ENCODE measurements at places on chromosomes 3 and 15.

GRCh38 chr3:138172625-138173024 is 2.1 kb downstream of the DBR1 start:
- no peak for DNase-seq

DNA sequence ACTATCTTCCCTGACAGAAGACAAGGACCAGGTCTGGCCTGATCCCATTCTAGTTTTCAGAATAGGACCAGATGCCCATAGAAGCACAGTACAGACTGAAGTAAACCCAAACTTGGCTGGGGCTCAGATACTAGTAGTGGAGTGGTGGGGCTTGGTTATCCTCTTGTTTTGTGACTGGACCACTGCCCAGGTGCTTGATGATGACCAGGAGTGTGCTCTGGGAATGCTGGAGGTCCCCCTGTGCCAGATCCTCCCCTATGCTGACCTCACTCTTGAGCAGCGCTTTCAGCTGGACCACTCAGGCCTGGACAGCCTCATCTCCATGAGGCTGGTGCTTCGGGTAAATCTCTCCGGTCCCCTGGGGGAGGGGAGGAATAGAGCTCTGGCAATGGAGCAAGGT is 36.3 kb downstream of the ESYT3 start:
- no peak for DNase-seq

DNA sequence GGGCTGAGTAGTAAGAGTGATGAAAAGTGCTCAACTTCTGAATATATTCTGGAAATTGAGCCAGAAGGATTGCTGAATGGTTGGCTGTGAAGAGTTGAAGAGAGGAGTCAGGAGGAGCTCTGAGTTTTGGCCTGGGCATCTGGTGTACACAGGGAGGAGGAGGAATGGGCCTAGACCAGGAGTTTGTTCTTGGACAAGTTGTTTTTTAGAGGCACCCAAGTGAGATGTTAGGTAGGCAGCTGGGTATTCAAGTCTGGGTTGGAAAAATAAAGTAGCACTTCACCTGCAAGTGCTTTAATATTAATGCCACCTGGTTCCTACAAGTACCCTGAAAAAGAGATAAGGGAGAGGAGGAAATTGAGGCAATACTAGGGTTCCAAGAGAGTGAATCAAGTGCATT is 14.7 kb downstream of the BSN start:
- no peak for DNase-seq

DNA sequence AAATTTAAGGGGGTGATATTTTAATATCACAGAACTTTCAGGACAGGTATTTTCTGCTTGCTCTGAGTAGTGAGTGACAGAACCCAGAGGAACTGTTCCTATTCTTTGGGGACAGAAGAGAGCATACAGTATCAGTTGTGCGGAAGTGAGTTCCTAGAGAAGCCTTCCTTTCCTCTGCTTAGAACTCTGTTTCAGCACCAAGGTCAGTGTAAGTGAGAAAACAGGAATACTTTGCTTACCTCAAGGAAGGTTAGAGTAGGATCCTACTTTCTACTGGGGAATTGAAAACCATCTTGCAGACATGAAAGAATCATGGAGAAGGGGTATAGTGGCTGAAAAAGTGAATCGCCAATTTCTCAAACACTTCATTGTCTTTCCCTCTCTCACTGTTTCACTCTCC is 542.4 kb downstream of the SQOR start:
- DNase-seq = no peak

GRCh38 chr3:177306252-177306651 is 109.0 kb upstream of the TBL1XR1 start:
- no peak for DNase-seq

GRCh38 chr15:59303633-59304032 is 69.0 kb downstream of the MYO1E start:
- DNase-seq = no peak

DNA sequence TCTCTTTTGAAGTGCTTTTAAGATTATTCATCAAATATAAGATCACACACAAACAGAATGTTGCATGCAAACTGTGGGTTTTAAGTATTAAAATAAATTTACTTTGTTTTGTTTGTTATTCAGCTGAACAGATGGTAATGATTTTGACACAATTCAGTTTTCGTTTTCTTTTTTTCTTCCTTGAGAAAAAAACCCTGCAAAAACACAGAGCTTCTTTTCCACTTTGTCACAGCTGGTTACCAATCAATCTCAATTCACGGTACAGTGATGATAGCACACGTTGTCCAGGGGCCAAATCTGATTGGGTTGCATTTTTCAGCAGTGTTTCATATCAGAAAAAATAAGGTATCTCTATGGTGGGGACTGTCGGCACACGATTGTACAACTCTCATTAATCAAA is 473.6 kb downstream of the ROBO2 start:
- no peak for DNase-seq

GRCh38 chr3:100993309-100993708 is at the start of gene ABI3BP:
Gene ABI3BP (minus strand): TSS chr3:100993421. CDS start chr3:100993384, 37 bp downstream.
- no peak for DNase-seq

DNA sequence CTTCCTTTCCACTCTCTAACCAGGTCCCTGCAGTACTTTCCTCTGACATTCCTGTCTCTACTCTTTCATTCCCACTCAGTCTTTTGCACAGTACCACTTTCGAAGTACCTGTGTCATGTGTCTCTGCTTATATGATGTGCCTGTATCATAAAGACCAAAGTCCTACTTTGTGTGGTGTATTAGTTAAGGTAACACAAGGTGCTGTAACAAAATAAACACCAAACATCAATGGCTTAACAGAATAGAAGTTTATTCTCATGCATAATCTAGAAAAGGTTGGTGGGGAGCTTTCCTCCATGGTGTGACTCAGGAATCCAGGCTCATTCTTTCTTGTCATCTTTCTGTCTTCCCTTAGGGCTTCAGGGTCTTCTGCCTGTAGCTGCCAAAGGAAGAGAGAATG is 3.3 kb downstream of the TMED3 start:
- no peak for DNase-seq

GRCh38 chr3:141996437-141996836 is 120.0 kb downstream of the ATP1B3 start:
- DNase-seq = no peak

- no peak for DNase-seq
Measured at GRCh38 chr3:54668236-54668635, 259.6 kb downstream of the LRTM1 start.

Data from stimulated activated CD8-positive, alpha-beta memory T cell treated with anti-CD3 and anti-CD28 coated beads, Interleukin-15, amount 100 ng/mL, for 1 hour (primary cell).